Bone marrow (tissue), 2 donors: ENCODE measurements at places on chromosomes 1 and 21.

DNA sequence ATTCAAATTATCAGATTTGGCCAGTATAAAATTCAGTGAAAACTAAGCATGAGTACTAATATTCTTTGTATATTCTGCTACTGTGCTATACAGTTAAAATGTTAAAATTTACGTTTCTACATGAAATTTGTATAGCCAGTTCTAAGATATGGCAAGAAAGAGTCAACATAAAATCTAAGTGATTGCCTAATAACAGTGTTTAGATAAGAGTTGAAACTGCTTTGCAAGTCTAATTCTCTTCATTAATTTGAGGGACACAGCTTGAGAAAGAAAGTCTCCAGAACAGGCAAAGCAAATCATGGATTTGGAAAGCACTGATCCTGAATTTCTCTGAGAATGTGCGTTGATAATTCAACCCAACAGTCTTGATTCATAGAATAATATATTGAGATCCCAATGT, 630.9 kb upstream of the USP24 start:
- no peak for DNase-seq

GRCh38 chr1:101293461-101294051, 56.7 kb downstream of the S1PR1 start:
- no peak for DNase-seq

- no peak for DNase-seq
Measured at GRCh38 chr1:195591917-195592672, 1016.1 kb downstream of the KCNT2 start.

GRCh38 chr1:210381934-210382333, 53.2 kb downstream of the HHAT start:
- no peak for DNase-seq

GRCh38 chr1:116537898-116538297, 32.9 kb downstream of the CD58 start:
- no peak for DNase-seq

GRCh38 chr1:47225430-47226100, 6.5 kb downstream of the TAL1 start:
- no peak for DNase-seq

DNA sequence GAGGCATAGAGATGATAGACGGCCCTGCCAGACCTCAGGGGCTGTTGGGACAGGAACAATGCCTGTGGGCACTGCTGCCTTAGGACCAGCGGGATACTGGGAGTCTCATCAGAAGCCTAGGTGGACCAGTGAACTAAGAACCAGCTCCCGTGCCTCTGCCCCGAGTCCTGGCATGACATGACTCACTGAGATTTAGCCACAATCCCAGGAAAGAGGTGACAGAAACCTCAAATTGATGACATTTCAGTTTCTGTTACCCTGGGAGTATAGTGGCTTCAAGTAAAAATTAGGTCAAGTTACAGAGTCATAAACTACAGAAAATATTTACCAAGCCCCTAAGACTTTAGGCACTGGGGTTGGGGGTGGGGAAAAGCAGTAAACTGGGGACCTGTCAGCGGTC, 74.6 kb upstream of the GADD45A start:
- no peak for DNase-seq

GRCh38 chr1:233240829-233241682, 54.5 kb downstream of the PCNX2 start:
- no peak for DNase-seq

DNA sequence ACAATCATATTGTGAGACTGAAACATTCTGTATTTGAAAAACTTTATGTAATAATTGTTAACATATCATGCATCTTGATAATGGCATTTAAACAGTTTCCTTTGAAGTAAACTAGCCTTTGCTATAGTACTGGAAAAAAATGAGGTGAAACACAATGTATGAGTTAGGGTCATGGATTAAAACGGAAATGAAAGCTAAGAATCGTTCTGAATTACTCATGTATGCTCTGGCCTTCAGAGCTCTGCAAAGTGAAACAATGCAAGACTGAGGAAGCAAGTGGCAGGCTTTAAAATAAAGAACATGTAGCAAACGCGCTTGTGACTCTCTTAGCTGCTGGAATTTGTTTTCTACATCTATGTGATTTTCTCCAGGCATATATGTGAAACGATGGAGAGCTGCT, 317.1 kb downstream of the DPYD start:
- DNase-seq = no peak

DNA sequence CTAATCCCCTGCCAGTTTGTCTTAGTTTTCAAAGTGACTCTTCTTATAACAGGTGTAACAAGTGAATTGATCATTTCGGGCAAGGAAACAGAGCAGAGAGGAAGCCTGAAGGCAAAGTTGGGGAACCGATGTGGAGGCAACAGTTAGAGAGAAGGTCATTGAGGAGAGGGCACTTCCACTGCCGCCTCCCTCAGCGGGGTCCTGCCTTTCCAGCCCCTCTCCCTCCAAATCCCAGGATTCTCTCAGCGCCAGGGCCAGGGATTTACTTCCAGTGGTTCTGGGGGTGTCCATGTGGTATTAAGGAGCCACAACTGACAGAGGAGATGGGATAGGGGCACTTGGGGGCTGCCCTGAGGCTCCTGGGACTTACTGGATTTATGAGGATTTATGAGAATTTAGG, 39.7 kb upstream of the PDE9A start:
- DNase-seq = no peak

DNA sequence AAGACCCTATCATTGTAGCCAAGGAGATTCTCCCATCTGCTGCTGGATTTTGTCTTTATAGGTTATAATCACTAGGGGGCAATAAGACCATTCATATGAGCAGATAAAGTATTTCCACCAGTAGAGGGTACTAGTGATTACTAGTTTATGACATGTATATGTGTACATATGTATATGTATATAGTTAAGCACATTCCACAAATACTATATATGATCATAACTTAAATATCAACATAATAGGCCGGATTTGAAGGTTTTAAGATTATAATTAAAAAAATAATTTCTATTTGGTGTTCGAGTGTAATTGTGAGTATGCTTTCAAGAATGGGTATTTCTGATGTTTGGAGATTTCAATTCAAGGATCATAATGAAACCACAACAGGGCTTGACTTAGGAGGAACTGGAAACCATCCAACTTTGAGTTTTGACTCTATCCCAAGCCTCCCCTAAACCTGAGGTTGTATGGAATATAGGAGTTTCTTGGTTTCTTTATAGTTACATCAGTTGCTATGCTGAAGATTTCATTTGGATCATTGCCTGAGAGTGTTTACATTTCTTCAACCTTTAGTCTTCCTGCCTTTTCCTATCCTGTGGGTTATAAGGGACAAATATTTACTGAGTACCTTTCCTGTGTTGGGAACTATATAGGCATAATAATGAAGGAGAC, 16.9 kb downstream of the TCEANC2 start:
- DNase-seq = peak; percentile 52

- DNase-seq = no peak
Measured at GRCh38 chr21:45416620-45417019, 11.7 kb downstream of the COL18A1 start.
